Placental epithelial cell (primary cell): ENCODE measurements at places on chromosomes 11 and 22. TPM values are rescaled to one million over a fixed set of nuclear protein-coding genes. Genes with fewer than 3 reads are reported as not detected.

The NXPE4 gene
- total RNA-seq: not detected in 2 replicates

The FGF4 gene
- not detected in 2 replicates for total RNA-seq

The CRYBA4 gene
- total RNA-seq: not detected in 2 replicates

The IGF2 gene
- 2,734 and 9,662 TPM in 2 replicates for total RNA-seq

The HORMAD2 gene
- total RNA-seq: 0.39 TPM in 1 of 2 replicates, not detected in the other

The GGT5 gene
- total RNA-seq: 30.5 and 42.0 TPM in 2 replicates

The PTPRCAP gene
- total RNA-seq: 1.5 and 1.6 TPM in 2 replicates

The DGAT2 gene
- 0.22 and 0.39 TPM in 2 replicates for total RNA-seq

The CABP4 gene
- total RNA-seq: not detected in 2 replicates

The SYT13 gene
- under 0.01 TPM in 1 of 2 replicates, not detected in the other for total RNA-seq

The TCF20 gene
- 26.7 and 37.1 TPM in 2 replicates for total RNA-seq

The TTC28 gene
- 13.3 and 17.8 TPM in 2 replicates for total RNA-seq

The OR8K5 gene
- not detected in 2 replicates for total RNA-seq

The OR9Q1 gene
- not detected in 2 replicates for total RNA-seq
